ENCODE measurements at places on chromosomes 7 and 10.

DNA sequence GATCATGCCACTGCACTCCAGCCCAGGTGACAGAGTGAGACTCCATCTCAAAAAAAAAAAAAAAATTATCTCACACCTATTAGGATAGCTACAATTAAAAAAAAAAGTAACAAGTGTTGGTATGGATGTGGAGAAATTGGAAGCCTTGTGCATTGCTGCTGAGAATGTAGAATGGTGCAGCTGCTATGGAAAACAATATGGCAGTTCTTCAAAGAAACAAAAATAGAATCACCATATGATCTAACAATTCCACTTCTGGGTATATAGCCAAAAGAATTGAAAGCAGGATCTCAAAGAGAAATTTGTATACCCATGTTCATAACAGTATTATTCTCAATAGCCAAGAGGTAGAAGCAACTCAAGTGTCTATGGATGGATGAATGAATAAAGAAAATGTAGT is 143.6 kb upstream of the PRR15 start:
- DNase-seq: no peak

DNA sequence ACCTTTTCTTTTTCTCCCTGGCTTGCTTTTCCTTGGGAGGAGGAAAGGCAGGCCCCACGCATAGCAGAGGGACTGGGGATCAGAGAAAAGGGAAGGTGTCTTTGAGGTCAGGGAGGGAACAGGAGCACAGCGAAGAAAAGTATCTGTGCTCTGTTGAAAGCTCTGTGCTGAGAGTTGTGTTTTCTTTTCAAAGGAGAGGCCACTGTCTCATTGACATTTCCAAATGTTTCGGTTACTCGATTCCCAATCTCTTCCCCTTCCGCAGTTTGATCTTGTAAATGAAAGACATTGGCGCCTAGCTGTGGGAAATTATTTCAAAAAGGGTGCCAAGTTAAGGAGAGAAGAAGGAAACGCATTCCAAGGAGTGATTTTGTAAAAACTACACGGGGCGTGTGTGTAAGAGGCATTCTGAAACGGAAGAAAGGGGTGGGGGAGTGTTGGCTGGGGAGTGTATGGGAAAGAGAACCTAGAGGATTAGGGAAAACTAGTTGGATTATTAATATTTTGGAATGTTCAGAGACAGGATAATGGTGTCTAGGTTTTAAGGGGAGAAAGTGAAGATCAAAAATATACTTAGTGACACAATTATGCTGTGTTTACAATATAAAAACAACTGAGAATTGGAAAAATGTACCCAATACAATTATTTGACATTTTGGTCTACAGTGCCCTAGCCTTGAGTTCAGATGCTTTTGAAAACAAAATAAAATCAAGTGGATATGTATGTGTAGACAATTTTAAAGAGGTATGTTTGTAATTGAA is 708 bp downstream of the KLHDC10 start:
- no peak for DNase-seq

DNA sequence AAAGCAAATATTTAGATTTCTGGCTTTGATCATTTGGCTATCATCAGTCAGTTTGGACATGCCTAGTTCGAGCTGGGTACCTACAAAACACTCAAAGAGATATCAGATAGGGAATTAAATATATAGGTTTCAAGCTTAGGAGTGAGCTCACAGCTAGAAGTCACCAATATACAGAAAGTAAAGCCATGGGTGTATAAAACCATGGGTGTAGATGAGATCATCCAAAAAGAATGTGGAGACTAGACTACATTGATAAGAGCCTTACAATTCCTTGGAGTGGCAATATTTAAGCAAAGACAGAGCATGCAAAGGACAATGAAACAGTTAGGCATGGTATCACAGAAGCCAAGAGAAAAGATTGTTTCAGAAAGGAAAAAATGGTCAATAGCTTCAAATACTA is 7.2 kb upstream of the RALA start:
- no peak for DNase-seq

DNA sequence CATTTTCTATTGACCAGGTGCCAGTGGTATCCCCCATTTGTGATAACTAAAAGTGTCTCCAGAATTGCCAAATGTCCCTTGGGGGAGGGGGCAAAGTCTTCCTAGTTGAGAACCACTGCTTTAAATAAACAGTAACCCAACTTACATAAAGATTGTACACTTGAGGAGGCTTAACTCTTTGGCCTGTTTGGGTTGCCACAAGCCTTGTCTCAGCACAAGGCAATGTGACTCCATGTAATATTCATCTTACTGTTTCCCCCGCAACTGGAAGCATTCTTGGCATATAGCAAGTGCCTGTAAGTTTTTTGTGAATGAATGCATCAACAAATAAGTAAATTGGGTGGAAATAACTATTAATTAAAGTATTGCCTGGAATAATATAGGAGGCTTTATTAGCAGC is 108.3 kb downstream of the ANK3 start:
- DNase-seq: no peak

- no peak for DNase-seq
Observed at GRCh38 chr10:45302573-45302972, 12.8 kb downstream of the OR13A1 start.

DNA sequence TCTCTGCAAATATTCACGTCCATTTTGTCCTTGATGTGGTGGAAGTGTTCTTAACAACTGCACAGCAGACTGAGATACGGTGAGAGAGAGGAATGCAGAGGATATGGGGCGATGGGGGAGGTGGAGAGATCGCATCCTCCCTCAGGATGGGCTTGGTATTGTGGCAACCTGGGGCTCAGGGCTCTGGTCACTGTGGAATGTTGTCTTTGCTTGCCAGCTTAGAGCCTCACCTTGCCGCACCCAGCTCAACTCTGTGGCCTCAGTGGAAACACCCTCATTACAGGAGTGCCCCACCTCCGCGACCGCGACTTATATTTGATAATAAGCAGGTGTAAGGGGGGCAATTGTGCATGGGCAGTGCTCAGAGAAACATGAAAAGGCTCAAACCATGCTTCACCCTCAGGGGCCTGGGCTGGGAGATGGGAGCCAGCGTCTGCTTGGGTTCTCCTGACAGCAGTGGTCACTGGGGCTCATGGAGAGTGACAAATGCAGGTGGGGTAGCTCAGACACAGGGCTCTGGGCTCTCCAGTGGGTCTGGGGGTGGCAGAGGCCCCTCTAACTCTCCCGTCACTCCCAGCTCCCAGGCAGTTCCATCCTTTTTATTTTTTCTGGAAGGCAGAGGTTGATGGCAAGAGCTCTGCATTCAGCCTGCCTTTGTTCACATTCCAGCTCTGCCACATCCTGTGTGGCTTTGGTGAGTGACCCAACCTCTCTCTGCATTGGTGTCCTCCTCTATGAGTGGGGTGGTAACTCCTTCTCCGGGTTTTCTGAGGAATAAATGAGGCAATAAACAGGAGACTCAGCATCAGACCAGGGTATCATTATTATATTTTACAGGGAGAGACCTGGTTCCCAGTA is 43.1 kb upstream of the EMX2 start:
- no peak for DNase-seq

DNA sequence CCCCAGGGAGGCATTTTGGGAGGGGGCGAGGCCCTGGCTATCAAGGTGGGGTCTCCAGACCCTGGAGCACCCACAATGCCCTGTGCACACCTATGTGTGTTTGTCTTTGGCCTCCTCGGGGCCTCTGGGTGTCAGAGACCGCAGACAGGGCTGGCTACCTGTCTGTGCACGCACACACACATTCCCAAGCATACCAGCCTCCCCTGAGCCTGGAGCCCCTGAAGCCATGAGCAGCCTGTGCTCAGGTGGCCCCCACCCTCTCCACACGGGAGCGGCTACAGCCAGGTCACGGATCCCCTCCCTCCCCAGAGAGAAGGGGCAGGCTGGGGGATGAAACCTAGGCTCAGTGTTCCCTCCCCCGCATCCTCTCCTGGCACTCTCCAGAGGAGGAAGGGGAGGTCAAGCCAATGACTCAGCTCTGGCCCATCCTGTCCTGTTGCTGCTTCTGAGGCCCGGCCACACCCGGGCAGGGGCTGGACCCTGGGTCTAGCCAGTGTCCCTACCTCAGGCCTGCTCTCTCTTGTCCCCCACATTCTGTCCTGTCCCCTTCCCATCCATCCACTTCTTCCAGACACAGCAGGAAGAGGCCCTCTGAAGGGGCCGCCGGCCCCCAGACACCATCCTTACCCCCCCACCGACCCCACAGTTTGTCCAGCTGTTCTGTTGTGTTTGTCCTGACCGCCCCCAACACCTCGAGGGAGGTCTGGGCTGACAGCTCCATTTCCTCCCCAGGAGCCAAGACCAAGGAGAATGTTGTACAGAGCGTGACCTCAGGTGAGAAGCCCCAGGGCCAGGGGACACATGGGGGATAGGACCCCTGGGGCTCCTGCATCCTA is 720 bp downstream of the SNCG start:
- DNase-seq: no peak

DNA sequence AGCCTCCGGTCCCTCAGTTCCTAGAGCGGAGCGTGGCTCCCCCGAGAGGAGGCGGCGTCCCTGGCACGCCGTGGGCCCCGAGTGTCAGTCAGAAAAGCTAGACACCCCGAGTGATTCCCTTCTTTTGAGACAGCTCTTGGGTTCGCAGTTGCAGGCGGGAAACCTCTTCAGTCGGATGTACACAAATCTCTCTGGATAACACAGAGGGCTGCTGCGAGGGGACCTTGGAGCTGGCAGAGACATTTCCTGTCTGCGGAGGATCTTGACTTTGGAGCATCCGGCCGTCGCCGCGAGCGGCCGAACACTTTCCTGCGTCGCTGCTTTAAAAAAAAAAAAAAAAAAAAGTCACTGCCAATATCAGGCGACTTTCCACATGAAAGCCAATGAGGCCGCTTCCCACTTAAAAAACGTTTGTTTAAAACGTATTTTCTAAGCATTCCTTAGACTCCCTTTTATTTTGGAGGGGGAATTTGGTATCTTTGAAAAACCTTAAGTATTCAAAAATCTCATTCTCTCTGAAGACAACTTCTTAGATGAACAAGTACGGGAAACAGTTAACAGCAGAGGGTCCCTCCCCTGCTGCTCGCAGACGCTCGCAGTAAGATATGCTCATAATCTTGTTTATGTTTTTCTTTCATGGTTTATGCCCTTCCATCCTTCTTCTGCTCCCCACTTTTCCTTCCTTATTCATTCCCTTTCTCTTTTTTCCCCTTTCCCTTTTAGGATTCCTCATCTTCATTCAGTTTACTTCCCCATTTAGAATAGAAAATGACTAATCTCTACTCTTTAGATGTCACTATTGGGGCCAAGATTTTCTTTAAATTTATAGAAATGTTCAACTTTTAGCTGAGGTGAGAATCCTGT is 10.0 kb downstream of the HHEX start:
- DNase-seq: no peak

DNA sequence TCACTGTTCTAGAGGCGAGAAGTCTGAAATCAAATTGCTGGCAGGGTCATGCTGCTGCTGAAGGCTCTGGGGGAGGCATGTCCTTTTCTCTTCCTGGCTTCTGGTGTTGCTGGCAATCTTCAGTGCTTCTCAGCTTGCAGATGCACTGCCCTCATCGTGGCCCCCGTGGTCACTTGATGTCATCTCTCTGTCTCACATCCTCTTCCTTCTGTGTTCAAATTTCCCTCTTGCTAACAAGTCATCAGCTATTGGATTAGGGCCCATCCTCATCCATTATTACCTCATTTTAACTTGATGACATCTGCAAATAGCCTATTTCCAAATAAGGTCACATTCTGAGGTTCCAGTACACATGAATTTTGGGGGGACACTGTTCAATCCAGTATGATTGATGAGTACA is 36.6 kb upstream of the SRGN start:
- DNase-seq: no peak

DNA sequence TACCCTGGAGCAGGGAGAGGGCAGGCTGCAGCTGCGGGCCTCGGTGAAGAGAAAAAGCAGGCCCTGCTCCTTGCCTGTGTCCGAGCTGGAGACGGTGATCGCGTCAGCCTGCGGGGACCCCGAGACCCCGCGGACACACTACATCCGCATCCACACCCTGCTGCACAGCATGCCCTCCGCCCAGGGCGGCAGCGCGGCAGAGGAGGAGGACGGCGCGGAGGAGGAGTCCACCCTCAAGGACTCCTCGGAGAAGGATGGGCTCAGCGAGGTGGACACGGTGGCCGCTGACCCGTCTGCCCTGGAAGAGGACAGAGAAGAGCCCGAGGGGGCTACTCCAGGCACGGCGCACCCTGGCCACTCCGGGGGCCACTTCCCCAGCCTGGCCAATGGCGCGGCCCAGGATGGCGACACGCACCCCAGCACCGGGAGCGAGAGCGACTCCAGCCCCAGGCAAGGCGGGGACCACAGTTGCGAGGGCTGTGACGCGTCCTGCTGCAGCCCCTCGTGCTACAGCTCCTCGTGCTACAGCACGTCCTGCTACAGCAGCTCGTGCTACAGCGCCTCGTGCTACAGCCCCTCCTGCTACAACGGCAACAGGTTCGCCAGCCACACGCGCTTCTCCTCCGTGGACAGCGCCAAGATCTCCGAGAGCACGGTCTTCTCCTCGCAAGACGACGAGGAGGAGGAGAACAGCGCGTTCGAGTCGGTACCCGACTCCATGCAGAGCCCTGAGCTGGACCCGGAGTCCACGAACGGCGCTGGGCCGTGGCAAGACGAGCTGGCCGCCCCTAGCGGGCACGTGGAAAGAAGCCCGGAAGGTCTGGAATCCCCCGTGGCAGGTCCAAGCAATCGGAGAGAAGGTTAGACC is 138.0 kb upstream of the STK17A start:
- no peak for DNase-seq

DNA sequence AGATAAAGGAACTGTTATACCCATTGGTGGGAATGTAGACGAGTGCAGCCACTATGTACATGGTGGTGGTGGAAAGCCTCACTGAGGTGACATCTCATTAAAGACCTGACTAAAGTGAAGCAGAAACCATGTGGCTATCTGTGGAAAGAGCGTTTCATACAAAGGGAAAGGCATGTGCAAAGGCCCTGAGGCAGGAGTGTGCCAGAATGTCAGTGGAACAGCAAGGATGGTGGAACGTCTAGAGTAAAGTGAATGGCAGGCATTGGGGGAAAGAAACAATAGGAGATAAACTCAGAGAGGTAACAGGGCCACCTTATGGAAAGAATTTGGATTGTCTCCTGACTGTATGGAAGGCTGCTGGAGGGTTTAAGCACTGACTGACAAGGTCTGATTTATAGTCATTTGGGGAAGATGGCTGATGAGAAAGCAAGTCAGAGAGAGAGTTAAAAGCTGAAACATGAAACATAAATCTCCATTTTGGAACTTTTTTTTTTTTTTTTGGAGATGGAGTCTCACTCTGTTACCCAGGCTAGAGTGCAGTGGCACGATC is 245.7 kb downstream of the STK31 start:
- DNase-seq: no peak

GRCh38 chr7:82668676-82669075 is 225.1 kb upstream of the CACNA2D1 start:
- DNase-seq: no peak

DNA sequence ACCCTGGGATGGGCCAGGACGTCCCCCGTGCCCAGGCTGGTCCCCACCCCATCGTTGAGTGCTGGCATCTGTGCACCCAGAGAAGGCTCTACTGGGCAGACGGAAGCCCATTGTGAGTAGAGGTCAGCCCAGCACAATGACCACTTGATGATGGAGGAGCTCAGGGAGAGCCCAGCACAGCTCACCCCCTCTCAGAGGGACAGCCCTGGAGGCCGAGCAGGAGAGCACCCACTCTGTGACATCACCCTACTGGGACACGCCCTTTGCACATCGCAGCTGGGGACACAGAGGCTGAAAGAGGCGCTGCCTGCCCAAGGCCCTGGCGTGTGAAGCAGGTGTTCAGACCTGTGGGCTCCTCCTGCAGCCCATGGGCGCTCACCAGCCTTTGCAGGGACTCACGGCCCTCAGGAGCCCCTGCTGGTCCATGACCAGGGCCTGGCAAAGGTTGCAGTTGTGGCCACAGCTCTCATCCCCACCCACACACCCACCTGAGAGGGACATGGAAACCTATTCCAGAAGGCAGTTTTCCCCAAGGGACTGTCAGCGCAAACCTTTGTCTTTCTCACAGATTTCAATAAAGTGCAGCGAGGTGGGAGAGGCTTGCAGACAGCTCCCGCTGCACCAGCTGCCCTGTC is 67.2 kb upstream of the PPP2R2D start:
- no peak for DNase-seq

Data from stimulated activated CD8-positive, alpha-beta memory T cell treated with anti-CD3 and anti-CD28 coated beads, Interleukin-4, amount 100 ng/mL, for 1 hour (primary cell).